ENCODE measurements at places on chromosomes 12 and 14.
A peak's percentile ranks its signal among the peaks of the same experiment; 100 is the strongest.

GRCh38 chr14:59919570-59920377 is at the start of gene LRRC9:
TSS of gene LRRC9 (plus strand) at chr14:59920144.
- DNase-seq: peak; percentile 75

- no peak for DNase-seq
These were observed 34.2 kb downstream of the KCNA1 start for GRCh38 chr12:4943938-4944284.

GRCh38 chr12:109533487-109533740 is 39.9 kb downstream of the MMAB start:
- DNase-seq: no peak

GRCh38 chr14:68791902-68792677 is 777 bp downstream of the ZFP36L1 start:
- DNase-seq: no peak

- no peak for DNase-seq
These were observed 56.9 kb downstream of the SCAF11 start for GRCh38 chr12:45933504-45933903.

DNA sequence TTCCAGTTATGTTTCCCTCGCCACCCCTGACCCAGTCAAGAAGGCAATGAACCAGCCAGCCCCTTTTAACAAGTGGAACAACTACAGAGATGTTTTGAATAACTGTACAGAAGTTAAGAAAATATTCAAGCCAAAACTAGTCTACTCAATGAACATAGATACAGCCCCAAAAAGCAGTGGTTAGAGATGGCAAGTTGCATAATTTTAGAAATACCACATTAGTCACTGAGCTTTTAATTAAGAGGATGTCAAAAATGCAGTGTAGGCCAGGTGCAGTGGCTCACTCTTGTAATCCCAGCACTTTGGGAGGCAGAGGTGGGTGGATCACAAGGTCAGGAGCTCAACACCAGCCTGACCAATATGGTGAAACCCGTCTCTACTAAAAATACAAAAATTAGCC is 27.2 kb downstream of the PROX2 start:
- no peak for DNase-seq

DNA sequence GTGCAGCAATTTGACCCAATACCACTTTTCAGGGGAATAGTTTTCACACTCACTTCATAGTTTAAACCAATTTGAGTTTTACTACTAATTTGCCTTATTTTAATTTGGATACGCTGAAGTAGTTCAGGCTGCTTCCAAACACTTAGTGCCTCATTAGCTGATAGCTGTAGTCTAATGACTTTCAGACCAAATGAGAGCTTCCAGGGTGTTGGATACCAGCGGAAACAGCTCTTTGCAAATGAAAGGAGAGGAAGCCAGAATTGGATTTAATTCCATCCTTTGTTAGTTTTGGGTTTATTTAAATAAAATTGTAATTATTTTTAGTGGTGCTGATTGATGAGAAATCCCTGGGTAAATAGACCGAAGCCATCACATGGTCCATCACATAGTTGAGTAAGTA is 158.3 kb upstream of the SEL1L start:
- no peak for DNase-seq

- DNase-seq: no peak
These were observed 377.3 kb downstream of the EMP1 start for GRCh38 chr12:13573698-13574321.

DNA sequence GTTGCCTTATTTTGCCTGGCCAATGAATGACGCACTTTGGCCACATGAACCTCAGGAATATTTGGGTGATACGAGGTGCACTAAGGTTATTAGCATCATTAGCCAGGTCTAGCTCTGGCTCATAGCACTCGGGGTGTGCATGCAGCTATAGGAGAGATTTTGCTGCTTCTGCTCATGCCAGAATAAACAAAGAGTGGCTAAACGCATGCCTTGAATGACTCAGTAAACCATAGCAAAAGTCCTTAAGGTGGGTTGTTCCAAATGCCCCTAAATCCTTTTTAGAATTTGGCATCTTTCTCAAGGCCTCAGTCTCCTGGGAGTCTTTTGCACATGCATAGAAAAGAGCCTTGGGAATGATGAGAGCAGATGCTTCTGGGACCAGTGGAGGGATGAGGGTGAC is 343.7 kb upstream of the FKBP4 start:
- DNase-seq: no peak

DNA sequence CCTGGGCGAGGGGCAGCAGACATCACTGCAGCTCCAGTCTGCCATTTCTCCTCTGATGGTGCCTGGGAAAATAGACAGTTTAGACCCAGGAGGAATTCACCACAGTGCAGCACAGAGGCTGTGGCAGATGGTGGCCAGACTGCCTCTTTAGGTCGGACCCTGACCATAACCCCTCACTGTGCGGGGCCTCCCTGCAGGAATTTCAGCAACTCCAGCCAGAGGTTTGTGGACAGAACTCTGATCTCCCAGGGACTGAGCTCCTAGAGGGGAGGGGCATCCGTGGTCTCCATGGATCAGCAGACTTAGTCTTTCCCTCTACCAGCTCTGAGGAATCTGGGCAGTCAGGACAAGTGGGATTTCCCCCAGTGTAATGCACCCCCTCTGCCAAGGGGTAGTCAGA is 106.5 kb downstream of the ZC3H14 start:
- no peak for DNase-seq

- no peak for DNase-seq
These were observed 3.9 kb downstream of the KRT2 start for GRCh38 chr12:52648012-52648550.
